Neural crest cell (in vitro differentiated cells): ENCODE measurements at places on chromosomes 7 and 10.

GRCh38 chr10:101136708-101137121 lies 5.6 kb downstream of the TLX1 start:
- no peak for DNase-seq

DNA sequence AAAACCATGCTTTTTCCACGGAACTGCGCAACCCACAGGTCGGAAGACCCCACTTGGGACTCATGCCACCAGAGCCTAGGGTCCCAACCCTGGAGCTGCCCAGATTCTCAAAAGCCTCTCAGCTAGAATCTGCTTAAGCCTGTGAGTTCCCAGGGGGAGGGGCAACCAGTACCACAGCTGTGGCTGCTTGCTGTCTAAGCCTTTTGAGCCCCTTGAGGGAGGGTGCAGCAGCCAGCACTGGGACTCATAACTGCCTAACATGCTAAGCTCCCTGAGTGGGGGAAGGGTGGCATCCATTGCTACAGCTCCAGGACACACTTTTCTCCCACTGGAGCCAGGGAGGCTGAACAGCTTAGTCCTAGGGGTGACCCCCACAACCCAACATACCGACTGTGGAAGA lies 485.6 kb upstream of the GRM3 start:
- no peak for DNase-seq

GRCh38 chr7:133672866-133673265 lies 420.0 kb downstream of the EXOC4 start:
- DNase-seq = no peak

- DNase-seq = no peak
These were observed 76.1 kb upstream of the LYZL2 start for GRCh38 chr10:30705625-30706149.

DNA sequence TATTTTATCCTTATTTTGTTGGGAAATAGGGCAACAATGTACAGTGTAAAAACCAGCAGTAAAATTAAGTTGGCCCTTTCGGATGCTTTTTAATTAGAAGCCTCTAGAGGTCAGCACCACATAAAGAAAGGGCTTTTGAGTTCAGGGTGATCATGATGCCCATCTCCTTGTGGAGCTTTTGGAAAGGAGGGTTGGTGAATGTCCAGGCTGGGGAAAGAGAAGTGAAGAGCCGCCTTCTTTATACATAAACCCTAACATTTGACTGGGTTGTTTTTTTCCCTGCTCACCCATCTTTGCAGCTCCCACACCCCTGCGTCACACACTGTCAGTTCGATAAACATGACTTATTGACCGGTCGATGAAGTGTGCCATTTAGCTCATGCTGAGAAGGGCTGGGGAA lies 29.8 kb downstream of the MTURN start:
- no peak for DNase-seq

- no peak for DNase-seq
These were observed 82.6 kb upstream of the ELMO1 start for GRCh38 chr7:37531225-37531624.

DNA sequence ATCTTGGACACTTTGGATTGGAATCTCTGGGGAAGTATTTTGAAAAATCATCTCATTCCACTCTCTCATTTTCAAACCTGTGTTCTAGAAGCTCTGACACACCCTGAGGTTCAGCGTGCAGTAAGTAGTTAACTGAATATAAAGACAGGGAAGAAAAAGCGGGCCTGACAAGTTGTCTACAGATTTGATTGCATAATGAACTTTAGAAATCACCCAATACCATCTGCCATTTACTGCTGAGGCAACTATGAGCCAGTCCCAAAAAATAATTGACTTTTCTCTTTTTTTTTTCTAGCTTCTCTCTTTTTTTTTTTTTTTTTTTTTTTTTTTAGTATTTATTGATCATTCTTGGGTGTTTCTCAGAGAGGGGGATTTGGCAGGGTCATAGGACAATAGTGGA lies 29.5 kb downstream of the CDC123 start:
- DNase-seq = no peak
